Cardiac muscle cell (in vitro differentiated cells and primary cell): ENCODE measurements at places on chromosomes 4 and X. TPM values are rescaled to one million over a fixed set of nuclear protein-coding genes. Genes with fewer than 3 reads are reported as not detected.

DNA sequence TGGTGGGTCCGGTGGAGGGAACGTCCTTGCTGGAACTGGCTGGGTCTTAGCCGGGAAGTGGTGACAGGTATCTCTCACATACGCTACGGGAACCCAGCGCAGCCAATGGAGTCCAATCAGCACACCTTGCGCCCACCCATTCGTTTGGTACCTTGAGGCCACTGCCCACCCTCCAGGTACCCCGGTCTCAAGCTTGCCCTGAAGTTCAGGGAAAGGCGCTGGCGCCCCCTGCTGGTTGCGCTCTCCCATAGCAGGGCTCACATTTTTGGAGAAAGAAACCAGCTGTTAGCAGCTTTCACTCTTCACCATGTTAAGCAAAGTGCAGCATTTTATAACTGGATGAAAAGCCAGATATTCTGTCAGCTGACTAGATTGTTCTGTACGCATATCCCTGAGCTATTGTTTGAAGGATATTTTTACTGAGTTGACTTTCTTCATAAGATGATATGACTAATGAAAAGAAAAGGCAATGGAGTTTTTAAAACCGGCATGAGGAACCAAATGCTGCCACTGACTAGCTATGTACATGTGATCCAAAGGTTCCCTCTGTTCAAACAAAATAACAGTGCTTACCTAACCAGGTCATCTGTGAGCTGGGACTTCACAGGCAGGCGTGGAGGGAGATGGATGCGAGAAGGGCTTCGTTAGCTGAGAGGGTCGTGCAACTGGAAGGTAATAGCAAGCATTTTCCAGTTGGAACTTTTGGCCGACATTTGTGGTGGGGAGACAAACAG, 43.7 kb downstream of the OTOP1 start:
- no peak overlapping the region for H3K4me3 ChIP-seq
- no peak overlapping the region for H3K27ac ChIP-seq
- DNase-seq: peak; percentile 58
- no peaks in the 10 kb centered on the region for H3K4me1 ChIP-seq

MGAT4D gene
- not detected in 2 replicates for total RNA-seq

DNA sequence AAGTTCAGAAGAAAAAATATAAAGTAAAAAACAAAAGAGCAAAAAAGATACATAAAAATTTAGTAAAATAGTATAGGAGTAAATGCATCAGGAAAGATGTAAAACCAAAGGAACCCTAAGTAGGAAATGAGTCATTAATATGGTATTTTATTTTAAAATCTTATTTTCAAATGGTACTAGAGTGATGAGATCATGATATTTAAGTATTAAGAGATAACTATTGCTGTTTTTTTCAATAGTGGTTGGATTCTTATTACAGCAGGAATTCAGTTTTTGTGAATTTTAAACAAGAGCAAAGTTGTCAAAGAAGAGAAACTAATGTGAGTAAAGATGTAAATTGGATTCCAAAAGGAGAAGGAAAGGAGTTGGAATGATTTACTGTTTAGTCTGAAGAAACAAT, 20.0 kb downstream of the EMCN start:
- no peaks in the 10 kb centered on the region for H3K36me3 ChIP-seq
- no peak overlapping the region for H3K4me3 ChIP-seq
- H3K27me3 ChIP-seq: no peaks in the 10 kb centered on the region
- no peaks in the 10 kb centered on the region for H3K4me1 ChIP-seq

F8A2 gene
- not detected in 2 replicates for total RNA-seq

- no peaks in the 10 kb centered on the region for H3K4me1 ChIP-seq
- H3K27ac ChIP-seq: no peak overlapping the region
- no peak overlapping the region for H3K4me3 ChIP-seq
- H3K36me3 ChIP-seq: no peaks in the 10 kb centered on the region
Measured at GRCh38 chrX:19625612-19626011, 110.3 kb upstream of the MAP3K15 start.

DNA sequence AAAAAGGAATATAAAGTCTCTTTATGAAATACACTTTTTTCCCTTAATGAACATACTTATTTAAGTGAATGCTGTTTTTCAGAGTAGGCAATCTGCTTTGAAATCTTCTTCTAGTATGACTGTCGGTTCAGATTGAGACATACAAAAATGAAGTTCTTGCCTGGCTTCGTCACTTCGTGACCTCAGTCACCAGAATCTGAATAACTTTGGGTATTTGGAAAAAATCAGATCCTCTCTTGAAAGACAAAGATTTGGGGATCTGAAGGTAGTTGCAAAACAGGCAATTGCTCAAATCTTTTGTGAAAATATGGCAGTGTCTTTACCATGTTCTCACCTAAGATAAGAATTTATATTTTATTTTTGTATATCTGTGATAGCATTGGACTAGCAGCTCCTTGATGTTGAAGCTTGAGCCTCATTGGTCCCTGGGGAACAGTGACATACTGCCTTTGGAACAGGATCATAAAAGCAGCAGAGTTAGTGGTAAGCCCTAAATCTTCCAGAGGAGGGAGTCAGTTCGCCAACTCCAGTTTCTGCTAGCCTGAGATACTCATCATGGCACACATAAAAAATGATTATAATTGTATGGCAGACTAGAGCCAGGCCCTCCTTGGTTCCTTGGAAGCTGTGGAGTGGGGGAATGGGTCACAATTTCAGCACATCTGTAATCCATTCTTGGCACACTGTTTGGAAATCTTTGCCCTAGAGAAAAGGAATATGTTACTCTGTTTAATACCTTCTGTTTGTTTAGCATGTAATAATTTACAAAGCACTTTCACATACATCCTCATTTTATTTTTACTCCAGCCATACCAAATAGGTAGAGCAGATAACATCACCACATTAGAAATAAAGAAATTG, 5.0 kb downstream of the ARFIP1 start:
- no peak for DNase-seq
- H3K36me3 ChIP-seq: no peaks in the 10 kb centered on the region
- no peaks in the 10 kb centered on the region for H3K27me3 ChIP-seq
- no peaks in the 10 kb centered on the region for H3K4me1 ChIP-seq
- no peak overlapping the region for H3K4me3 ChIP-seq

DNA sequence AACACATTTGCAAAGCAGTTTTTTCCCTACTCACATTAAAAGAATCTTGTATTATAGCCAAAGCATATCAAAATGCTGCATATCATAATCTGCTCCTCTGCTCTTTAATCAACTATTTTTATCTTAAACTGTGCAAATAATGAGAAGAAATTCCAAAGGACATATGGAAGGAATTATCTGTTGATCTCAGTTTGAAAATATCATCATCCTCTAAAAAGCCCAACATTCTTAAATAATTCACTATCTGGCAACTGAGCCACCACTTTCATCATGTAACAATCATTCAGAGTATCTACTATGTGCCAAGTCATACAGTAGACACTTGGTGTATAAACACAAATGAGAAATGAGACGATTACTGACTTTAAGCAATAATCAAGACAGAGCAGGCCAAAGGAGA, 63.0 kb downstream of the PRSS12 start:
- no peak overlapping the region for H3K4me3 ChIP-seq
- DNase-seq: no peak
- no peaks in the 10 kb centered on the region for H3K36me3 ChIP-seq
- H3K27ac ChIP-seq: no peak overlapping the region

GRCh38 chrX:66017659-66018170, 22.2 kb downstream of the VSIG4 start:
- no peak overlapping the region for H3K4me3 ChIP-seq
- no peaks in the 10 kb centered on the region for H3K36me3 ChIP-seq
- H3K27ac ChIP-seq: no peak overlapping the region
- H3K4me1 ChIP-seq: no peaks in the 10 kb centered on the region
- H3K27me3 ChIP-seq: no peaks in the 10 kb centered on the region

DNA sequence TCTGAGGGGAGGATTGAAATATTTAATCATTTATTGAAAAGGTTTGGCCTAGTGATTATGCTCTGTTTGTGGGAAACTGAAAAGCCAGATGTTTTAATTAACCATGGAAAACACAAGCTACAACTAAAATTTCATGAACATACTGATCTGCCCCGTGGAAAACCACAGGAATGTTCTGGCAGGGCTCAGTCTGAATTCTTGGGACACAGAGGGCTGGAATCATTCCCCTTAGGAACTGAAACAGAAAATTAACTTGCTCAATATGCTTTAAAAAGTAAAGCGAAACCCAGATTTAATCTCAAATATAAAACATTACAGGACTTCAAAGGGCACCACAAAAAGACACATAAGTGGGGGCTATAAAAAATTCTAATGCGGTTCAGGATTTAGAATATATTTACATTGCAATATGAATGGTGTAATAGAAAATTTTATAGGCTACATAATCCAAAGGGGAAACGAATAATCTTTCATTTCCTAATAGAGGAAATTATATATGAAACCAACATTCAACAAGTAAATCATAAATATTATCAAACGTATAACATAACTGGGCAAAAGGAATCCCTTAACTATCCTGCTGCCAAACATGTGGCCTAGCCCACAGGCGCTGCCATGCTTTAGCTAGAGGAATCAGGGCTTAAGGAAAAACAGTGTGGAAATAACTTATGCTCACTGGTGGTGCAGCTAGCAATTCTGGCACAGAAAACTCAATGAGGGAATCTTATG, 70.9 kb downstream of the APBB2 start:
- H3K4me3 ChIP-seq: no peak overlapping the region
- no peaks in the 10 kb centered on the region for H3K27me3 ChIP-seq
- no peak for DNase-seq
- H3K4me1 ChIP-seq: no peaks in the 10 kb centered on the region
- H3K27ac ChIP-seq: no peak overlapping the region

DNA sequence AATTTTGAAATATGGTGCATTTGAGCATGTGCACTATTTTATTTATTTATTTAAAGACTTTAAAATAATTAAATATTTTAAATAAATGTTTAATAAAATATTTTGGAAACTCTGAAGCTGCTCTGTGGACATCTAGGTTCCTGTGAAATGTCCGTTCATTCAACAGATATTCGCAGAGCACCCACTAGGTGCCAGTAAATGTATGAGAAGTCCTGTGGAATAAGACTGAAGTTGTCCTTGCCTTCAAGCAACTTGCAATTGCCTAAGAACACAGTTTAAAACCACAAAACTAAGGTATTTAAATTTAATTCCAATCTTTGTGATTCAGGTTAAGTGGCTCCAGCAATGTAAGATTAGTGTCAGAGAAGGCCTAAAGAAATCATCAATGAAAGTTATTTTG, 306.7 kb downstream of the GBA3 start:
- no peaks in the 10 kb centered on the region for H3K27me3 ChIP-seq
- no peaks in the 10 kb centered on the region for H3K36me3 ChIP-seq
- no peaks in the 10 kb centered on the region for H3K4me1 ChIP-seq
- no peak overlapping the region for H3K27ac ChIP-seq
- H3K4me3 ChIP-seq: no peak overlapping the region
